ENCODE measurements at places on chromosomes 1 and 21.
A peak's percentile ranks its signal among the peaks of the same experiment; 100 is the strongest.

- no peak for DNase-seq
These were observed 241.6 kb upstream of the C1orf105 start for GRCh38 chr1:172178886-172179285.

DNA sequence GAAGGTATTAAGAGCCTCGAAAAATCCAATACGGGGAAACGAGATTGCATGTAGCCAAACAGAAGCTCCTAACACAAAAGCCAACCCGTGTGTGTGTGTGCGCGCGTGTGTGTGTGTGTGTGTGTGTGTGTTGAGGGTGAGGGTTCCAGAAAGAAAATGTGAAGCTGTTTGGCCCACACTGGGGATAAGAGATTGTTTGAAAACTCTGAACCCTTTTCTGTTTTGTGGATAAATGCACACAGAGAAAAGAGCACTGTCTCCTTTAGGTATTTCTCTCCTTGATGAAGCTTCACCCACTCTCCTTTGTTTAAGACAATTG is 1.9 kb downstream of the WLS start:
- no peak for DNase-seq

GRCh38 chr1:37410105-37410504 is 64.3 kb upstream of the ZC3H12A start:
- DNase-seq: no peak

- DNase-seq: no peak
These were observed 27.2 kb upstream of the DMRTB1 start for GRCh38 chr1:53431805-53432565.

DNA sequence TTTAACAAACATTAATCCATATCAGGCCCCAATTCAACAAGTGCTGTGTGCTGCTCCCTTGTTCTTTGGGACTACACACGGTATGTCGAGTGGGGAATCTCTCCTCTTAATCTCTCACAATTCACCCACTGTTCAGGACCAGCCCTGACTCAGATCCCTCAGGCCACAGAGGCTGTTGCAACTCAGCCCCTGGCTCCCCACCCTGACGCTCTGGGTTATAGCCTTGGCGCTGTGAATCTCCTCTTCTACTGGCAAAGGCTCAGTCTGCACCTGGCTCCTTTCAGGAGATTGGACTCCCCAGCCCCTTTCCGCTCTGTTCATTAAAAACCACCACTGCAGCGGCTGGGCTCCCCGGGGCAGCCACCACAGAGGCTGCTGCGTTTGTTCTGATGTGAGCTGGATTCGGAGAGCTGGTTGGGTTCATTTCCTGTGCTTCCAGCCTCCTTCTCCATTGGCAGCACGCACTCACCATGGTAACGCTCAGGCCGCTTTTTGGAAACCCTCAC is 13.0 kb downstream of the CAPN8 start:
- no peak for DNase-seq

GRCh38 chr1:26536081-26536480 is 6.5 kb downstream of the RPS6KA1 start:
- no peak for DNase-seq

DNA sequence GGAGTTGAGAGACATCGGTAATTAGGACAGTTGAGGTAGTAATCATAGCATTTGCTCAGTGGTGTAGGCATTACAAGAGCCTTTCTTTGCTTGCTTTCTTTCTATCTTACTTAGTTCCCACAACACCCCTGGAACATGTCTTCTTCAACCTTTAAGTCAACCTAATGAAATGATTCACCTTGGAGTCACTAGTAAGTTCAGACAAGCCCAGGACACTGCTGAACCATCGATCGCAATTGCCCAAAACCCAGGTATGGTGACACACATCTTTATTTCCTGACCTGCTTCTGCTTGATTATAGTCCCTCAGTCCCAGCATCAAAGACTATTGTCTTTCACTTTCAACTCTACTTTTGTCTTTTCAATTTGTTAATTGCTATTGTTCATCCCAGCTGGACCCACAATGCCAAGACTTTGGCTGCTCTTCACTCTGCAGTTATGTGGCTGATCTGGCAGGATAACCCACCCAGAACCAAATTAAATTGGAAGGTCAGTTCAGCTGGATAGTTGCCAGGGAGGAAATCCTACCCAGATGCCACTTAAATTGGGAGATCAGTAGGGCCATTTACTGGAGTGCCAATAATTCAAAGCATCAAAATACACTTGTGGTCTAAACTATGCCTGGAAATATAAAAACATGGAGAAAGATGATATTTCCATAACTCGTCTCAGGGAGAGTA is 272.9 kb downstream of the RWDD3 start:
- peak; percentile 48 for DNase-seq

- DNase-seq: peak; percentile 68
These were observed 98.5 kb downstream of the DISC1 start for GRCh38 chr1:231724876-231725647.

DNA sequence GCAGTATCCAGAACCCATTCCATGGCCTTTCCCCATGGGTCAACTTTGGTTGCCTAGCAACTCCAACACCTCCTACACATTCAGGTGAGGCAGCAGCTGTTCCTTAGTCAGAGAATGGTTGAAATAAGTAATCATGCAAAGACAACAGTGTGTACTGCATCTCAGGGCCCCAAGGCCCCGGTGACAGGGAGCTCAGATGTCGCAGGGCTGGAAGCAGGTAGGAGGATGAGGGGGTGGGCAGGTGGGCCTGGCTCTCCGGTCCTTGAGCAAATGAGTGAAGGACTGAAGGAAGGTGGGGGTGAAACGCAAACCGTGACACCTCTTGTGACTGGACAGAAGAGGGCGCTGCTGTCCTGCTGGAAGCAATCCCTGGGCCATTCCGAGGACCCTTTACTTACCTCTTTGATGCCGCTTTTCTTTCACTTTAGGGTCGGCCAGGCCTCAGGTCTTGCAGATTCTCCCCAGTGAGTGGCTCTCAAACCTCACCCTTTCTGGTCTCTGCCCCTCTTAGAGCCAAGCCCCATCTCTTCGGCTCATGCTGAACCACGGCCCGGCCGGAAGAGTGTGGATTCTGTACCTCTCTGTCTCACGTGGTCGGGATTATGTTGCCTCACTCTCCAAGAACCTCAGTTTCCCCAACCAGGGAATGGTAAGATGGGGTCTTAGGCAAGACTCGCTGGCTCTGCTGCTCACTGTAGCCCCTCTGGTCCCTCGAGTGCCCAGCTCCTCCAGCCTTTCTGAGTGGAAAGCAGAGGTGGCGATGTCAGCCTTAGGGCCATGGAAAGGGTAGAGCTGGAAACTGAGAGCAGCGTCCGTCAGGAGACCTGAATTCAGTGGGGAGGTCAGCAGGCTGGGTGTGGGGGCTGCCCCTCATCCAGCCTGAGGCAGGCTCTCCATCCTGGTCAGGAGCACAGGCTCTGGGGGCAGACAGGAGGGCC is 5.6 kb upstream of the KCNA10 start:
- DNase-seq: peak; percentile 83

GRCh38 chr21:42047821-42048613 is 23.1 kb upstream of the UMODL1 start:
- DNase-seq: no peak

DNA sequence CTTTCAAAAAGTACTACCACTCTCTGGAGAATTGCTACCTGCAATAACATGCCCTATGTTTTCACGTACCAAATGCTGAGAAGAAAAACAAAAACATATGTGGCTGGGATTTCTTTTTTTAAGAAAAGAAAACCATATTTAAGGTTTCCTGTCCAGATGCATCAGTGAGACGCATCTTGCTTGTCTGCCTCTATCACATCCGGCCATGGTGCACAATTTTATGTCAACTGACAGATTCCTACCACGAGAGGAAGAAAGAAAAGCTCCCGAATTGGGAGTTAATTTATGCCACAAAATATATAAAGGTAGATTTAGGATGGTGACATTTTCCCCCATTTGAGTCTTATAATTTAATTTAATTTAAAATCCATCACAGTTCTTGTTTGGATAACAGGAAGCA is 62.3 kb upstream of the COL24A1 start:
- DNase-seq: no peak

GRCh38 chr1:92374223-92374622 is 75.4 kb downstream of the RPAP2 start:
- no peak for DNase-seq

- DNase-seq: no peak
These were observed 263.1 kb upstream of the CHRM3 start for GRCh38 chr1:239123260-239123659.

DNA sequence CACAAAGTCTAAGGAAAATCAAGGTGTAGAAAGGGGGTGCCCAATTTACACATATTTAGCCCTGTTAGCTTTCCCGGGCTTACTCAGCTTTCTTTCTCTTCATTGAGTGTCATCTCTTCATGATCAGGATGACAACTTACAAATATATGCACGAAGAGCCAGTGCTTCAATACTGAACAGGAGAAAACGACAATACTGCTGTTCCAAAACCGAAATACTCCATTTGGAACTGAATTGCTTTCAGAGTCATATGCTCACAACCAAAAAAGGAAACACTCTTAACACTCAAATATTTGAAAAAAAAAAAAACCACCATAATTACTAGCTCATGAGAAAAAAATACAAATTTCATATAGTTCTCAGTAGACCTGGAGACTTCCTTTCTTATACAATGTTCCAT is 272.1 kb upstream of the DUSP10 start:
- DNase-seq: no peak

- DNase-seq: no peak
These were observed 3.5 kb downstream of the PEX10 start for GRCh38 chr1:2408859-2409276.

GRCh38 chr21:35643176-35643575 is 417.1 kb downstream of the SETD4 start:
- DNase-seq: no peak

DNA sequence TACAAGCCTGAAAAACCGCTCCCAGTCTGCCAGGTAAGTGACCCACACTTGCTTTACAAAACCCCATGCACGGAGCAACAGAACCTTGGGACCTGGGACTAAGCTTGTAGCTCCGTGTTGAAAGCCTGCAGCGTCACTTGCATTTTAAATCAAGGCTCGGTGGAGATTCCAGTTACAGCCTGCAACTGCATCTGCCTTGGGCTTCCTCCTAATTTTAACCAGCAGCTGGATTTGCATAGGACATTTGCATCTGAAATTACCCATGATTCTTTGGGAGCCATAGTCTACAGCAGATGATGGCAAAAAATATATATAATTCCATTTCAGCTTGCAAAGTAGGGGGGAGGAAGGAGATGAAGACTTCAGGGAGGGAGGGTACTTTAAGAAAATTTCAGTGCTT is 62.4 kb upstream of the IGSF21 start:
- DNase-seq: no peak

DNA sequence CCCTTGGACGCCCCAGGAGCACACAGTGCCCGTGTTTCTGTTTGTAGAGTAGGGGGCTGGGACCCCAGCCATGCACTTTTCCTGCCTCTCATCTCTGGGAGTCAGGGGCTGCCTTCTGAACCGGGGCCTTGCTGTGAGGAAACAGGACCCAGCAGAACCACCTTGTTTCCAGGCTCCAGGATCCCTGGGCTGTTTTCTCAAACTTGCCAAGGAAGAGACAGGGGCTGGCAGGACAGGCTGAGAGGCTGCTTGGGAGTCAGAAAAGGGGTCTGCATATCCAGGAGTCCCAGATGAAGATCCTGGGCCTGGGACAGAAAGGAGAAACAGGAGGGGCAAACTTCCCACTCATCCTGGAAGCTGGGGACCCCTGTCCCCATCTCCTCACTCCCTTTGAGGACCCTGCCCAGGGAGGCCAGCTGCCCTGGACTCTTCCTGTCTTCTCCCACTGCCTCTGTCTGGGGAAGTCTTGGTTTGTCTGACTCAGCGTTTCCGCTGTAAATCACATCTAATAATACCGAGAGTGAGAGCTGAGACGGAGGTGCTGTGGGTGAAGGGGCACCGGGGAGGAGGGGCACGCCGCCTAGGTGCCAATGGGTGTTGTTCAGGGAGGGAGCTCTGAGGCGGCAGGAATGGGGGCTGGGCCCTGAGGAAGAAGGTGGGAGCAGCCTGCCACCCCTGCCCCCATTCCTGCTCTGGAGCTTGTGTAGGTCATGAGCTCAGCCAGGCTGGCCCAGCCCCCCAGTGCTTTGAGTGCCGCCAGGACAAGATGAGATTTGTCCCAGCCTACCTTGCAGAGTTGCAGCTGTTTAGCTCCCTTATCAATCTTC is 16.7 kb downstream of the POU3F1 start:
- DNase-seq: no peak

DNA sequence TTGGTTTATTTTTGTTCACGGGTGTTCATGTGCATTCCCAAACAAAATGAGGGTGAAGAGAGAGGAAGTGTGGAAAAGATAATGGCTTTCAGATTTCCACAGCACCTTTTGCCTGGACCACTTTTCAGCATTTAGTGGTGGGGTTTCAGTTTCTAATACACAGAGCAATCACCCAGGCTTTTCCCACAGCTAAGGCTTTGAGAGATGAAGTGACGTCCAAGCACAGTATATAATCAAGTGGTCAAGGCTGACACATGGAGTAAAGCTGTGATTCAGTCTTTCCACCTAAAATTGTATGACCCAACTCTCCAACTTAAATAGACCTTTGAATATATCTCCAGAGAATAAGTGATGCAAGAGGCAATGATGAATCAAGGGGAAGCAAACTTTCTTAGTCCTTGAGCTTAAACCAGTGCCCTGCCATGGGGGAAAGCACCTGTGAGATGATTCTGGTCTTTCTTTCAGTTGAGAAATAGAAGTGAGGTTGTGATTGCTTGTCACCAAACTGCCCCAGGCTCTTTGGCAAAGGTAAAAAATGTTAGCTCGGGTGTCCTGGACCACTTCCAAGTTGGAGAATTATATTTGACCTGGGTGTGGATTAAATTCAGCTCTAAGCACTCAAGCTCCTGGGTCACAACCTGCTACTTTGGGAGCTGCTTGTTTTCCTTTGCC is 2.4 kb upstream of the PIK3R3 start:
- peak; percentile 82 for DNase-seq

- DNase-seq: no peak
These were observed 1328.6 kb downstream of the MRPL39 start for GRCh38 chr21:24278711-24279110.

DNA sequence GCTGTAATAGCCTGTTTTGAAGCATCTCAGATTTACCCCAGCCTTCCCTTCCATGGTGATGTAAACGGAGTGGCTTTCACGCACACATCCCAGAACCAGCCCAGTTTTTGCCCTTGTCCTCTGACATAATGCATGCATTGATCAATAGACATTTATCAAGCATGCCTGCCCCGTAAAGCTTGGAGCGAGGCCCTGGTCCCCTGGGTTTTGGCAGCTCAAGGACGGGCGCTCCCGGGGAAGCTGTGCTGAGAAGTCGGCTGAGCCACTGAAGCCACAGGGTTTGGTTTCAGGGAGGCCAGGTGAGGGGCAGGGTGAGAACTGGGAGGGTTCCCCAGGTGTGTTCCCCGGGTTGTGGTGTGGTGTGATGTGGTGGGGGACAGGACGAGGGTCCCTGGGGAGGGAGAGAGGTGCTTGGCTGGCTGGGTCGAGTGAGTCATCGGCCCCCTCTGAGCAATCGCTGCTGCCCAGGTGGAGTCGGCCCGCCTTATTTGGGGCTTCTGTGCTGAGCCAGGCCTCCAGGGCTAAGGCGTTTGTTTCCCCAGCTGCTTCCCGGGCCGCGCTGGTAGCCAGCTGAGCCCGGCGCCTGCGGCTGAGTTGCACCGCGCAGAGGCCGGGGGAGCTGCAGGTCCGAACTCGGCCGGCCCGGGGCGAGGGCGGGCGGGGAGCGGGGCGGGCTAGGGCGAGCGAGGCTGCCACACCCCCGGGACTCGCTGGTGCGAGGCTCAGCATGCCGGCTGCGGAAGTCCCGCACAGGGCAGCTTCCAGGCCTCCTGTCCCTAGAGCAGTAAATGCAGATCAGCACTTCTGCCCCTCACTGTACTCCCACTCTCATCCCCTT is 23.6 kb downstream of the ATP2B4 start:
- DNase-seq: no peak

Measured in NCI-H446 (cell line).